ENCODE measurements at places on chromosomes 6 and 20.

DNA sequence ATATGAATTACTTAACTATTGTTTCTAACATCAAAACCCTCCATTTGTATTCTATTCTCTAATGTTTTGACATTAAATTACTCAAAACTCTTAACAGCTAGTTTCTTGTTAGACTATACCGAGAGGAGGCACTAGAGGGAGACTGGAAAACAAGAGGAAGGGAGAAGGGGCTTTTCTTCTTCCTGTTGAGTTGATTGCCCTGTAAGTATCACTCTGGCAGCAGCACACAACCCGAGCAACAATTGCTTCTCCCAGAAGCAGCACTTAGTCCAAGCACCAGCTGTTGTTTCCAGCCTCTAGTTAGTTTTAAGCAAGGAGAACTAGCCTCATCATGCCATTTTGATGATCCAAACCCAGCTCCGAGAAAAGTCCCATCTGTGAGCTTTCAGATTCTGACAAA is 603.8 kb downstream of the PRKN start:
- no peak for DNase-seq

DNA sequence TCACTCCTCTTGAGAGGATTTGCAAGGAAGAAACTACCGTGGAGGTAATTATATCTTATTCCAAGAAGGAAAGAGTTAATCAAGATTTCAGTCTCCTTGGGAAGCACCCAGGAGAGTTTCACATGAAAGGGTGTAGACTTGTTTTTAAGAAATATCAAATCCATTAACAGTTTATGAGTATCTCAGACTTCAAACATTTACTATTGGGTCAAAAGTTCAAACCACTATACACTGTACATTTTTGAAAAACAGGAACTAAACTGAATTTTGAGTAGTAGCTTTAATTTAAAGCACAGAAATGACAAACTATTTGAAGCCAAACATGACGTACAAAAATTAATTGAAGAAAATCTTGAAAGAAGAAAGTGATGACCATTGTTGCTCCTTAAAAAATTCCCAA is 164.0 kb downstream of the FOXC1 start:
- DNase-seq = no peak

- DNase-seq = no peak
Measured at GRCh38 chr6:148426317-148426977, 83.8 kb downstream of the SASH1 start.

- DNase-seq = no peak
Measured at GRCh38 chr6:7902221-7902620, 8.4 kb downstream of the TXNDC5 start.

DNA sequence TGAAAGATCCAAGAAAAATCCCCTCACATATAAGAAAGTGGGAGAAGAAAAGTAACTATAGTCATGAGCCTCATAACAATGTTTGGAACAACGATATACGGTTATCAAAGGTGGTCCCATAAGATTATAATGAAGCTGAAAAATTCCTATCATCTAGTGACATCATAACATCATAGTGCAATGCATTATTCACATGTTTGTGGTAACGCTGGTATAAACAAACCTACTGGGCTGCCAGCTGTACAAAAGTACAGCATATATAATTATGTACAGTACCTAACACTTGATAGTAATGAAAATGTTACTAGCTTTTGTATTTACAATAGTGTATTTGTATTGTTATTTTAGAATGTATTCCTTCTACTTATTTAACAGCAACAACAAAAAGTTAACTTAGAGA is 240.7 kb downstream of the RNGTT start:
- DNase-seq = no peak

DNA sequence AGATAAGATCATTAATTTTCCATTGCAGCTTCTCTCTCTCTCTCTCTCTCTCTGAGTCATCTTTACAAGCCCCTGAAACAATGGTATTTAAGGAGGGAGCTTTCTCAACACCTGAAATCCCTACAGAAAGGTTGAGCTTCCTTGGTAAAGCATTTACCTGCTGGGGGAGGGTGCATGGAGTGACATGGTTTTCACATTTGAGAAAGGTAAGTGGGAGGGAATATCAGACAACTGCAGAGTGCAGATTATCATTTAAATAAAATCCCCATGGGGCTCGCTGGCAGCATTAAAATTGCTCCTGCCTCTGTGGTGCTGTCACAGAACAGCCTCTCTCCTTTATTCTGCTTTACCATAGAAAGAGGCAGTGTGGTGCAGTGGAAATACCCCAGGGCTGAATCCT is 10.3 kb upstream of the PDYN start:
- no peak for DNase-seq

DNA sequence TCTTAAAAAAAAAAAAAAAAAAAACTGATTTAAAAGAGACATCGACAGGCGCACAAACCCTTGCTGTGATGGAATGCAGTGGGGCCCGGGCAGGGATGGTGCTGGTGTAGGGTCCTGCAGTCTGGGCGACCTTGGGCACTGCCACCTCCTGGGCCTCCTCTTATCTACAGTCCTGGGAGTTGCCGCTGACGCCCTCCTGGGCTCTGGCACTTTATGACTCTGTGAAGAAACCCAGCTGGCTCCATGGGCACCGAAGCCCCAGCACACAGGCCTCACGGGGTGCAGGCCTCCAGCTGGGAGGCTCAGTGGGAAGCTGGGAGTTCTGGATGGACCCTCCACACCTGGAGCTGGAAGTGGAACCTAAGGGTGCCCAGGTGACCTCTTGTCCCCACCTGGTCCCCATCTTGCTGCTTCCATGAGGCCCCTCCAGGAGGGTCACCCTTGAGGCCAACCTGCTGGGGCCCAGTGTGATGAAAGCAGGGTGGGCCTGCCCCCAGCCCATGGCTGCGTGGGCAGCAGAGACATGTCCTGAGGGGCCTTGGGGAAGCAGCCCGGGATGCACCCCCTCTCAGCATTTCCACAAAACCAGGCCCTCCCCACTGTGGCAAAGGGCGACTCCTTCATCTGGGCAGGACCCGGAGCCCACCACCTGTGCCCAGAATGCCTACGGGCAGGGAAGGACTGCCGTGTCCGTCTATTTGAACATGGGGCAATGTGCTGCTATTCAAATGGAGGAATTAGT is 104.9 kb downstream of the ASXL1 start:
- DNase-seq = no peak

GRCh38 chr6:166989427-166990032 is 9.7 kb upstream of the CEP43 start:
- DNase-seq = no peak

GRCh38 chr20:46025376-46025783 is 3.6 kb upstream of the SLC12A5 start:
- no peak for DNase-seq

- DNase-seq = no peak
Measured at GRCh38 chr6:111686249-111686931, 80.7 kb upstream of the TRAF3IP2 start.

- DNase-seq = no peak
Measured at GRCh38 chr20:57624124-57624523, 3.9 kb upstream of the ZBP1 start.

DNA sequence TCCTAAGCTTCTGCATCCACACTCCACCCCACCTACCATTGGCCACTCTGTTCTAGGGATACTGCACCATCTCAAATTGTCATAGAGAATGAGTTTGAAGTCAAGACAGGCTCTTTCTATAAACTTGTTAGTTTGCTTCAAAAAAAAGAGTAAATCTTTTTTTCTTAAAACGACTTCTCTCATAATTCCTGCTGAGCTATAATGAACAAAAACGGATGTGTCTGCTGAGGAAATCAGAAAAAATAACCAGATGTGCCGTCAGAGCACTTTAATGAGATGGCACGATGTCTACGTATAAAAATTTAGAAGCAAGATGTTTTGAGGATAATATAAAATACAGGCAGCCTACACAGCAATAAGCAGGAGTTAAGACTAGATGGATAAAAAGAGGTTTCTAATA is 24.0 kb upstream of the DDO start:
- no peak for DNase-seq

DNA sequence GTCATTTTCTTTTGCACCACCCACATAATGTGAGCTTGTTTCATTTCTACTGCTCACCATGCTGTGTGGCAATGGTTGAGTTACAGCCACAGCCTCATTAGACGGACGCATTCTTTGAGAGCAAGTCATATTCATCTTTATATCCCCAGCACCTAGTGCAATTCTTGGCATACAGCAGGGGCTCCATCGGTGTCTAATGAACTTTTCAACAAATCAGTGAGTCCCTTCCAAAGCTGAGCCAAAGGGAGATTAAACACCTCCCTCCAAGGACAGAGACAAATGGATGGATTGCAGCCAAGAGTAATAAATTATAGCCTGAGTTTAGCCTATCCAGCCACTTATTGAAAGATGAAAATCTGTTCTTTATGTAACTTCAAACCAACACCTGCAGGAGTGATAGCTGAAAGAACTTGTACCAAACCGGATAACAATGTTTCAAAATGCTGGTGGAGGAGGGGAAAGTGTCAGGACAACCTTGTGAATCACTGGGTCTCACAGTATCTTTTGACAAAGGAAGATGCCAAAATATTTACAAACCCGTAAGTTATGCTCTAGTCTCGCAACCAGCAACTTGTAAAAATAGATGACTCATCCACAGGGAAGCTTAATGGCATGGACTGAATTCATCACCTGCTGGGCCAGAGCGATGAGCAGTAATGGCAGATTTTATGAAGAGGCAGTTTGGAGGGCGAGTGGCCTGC is 139.0 kb downstream of the PXDC1 start:
- no peak for DNase-seq

DNA sequence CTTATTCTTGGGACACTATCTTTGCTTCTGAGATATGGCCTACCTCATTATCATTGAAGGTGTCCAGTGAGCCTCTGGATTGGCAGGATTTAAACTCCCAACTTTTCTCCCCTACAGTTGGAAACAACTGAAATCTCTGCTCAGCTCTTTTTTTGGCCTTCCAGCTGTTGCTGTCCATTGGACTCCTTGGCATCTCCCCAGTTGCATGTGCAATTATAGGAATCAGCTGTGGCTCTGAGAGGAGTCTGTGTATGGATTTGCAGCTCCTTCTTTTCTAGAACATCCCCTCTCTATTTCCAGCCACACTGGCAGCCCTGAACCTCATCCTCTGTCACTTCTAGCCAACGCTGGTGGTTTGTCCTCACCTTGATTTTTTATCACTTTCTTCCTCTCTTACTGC is 21.2 kb downstream of the RAB22A start:
- no peak for DNase-seq

GRCh38 chr6:91276315-91276714 is 689.4 kb upstream of the MAP3K7 start:
- DNase-seq = no peak

DNA sequence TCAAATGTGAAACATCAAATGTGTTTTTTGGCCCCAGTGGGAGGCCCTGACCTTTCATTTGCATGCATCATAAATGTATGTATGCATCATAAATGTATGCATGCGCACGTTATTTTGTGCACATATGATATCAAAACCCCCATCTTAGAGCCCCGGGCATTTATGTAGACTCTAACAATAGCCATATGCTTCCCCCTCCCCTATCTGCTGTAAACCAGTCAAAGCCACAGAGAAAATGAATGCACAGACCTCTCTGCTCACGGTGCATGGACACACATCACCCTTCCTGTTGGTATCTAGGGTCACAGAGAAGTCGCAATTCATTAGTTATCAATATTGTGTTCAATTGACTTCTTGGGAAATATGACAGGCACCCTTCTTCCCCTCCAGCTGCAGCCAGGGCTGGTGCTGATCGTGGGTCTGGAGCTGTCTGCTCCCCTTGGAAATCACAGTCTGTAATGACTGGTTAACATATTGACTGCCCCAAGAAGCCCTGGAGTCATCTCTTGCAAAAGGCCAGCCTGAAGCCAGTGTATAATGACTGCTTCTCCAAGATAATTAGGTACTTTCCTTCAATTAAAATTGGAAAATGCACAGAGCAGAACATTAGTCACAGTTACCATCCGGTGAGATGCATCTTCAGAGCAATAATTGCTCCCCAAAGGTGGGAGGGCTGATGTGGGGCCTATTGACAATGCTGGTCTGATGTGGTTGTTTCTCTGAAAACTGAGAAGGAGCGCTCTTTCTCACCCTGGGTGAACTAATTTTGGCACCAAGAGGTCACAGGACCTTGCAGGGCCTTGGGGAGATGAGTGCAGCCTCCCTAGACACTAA is 532.2 kb downstream of the CDH26 start:
- no peak for DNase-seq

DNA sequence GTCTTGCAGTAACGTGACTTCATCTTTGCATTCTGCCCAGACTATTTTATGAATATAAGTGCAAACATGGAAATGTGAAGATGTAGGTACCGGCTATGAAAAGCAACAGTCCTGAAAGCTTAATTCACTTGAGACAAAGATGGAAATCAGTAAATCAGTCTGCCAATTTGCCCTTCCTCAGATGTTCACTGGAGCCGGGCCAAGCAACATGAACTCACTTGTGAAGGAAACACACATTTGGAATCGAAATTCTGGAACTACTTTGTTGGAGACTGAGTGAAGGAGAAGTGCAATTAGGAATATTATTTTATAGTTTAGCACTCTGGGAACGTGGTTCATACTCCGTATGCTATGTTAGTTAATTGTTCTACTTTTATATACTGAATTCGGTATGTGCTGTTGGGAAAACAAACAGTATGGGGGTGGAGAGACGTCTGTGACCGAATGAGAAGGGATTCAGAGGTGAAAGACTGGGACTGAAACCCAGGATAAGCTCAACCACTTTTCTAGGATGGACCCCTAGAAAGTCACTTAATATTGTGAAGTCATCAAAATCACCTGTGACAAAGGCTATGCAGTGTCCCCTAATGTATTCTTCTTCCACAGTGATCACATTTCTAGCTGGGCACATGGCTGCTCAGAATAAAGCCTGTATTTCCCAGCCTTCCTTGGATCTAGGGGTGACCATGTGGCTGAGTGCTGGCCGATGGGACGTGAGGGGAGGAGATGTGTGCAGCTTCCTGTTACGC is 95.5 kb downstream of the PREX1 start:
- no peak for DNase-seq

- DNase-seq = no peak
Measured at GRCh38 chr6:56936466-56936865, 18.4 kb upstream of the BEND6 start.

DNA sequence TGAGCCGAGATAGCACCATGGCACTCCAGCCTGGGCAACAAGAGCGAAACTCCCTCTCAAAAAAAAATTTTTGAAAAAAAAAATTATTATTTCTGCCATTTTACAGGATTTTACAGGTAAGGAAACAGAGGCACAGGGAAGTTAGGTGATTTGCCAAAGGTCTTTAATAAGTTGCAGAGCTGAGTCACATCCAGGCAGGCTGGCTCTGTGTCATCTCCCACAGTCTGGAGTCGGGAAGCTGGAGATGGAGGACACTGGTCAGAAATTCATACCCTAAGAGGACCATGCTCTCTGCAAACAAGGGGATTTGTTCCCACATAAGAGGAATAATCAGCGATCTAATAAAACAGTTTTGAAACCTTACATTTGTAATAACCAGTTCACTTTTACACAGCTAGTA is 24.1 kb downstream of the HECA start:
- DNase-seq = no peak

GRCh38 chr6:74646461-74646860 is 559.4 kb downstream of the COL12A1 start:
- DNase-seq = no peak

GRCh38 chr20:38373231-38373867 is 27.1 kb downstream of the LBP start:
- no peak for DNase-seq

Measured in stimulated activated CD4-positive, alpha-beta T cell treated with anti-CD3 and anti-CD28 coated beads, TNF-alpha, amount 100 ng/mL, for 4 hours (primary cell).